ENCODE measurements at places on chromosomes 1 and 21.

DNA sequence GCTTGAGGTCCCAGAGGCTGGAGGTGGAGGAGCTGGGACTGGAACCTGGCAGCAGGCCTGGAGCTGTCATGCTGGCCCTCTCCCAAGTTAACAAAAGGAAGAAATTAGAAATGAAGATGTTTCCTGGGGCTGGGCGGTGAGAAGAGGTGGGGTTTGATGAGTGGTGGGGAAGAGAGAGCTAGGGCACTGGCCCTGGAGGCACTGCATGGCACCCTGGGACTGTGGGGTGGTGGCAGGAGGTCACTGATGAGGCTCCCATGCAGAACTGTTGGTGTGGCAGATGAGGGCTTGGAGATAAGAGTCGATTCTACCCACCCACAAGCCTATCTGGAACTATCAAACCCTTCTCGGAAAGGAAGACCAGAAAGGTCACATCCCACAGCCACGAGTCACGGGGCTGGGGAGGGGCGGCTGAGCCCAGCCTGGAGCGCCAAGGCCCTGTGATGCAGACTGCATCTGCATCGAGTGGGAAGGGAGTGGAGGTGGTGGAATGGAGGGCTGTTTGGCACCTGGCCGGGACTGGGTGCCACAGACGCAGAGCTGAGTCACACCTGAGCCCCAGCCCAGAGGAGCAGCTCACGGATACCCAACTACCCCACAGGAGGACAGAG, 29.4 kb downstream of the MRPL37 start:
- 0 out of 2 replicates have a peak, but pooled peaks cover 3% of the 10 kb centered on the region for H3K36me3 ChIP-seq
- peaks cover 1% of the 10 kb centered on the region for H3K4me1 ChIP-seq
- DNase-seq, result no peak
- no peaks in the 10 kb centered on the region for H3K27me3 ChIP-seq
- no peak overlapping the region for H3K27ac ChIP-seq

GRCh38 chr1:244049162-244050013, 1.7 kb upstream of the ZBTB18 start:
- H3K4me3 ChIP-seq, result peak overlapping the region; percentile 62
- H3K27me3 ChIP-seq, result no peaks in the 10 kb centered on the region
- no peaks in the 10 kb centered on the region for H3K4me1 ChIP-seq
- H3K27ac ChIP-seq, result no peak overlapping the region
- 0 out of 2 replicates have a peak, but pooled peaks cover under 1% of the 10 kb centered on the region for H3K36me3 ChIP-seq

DNA sequence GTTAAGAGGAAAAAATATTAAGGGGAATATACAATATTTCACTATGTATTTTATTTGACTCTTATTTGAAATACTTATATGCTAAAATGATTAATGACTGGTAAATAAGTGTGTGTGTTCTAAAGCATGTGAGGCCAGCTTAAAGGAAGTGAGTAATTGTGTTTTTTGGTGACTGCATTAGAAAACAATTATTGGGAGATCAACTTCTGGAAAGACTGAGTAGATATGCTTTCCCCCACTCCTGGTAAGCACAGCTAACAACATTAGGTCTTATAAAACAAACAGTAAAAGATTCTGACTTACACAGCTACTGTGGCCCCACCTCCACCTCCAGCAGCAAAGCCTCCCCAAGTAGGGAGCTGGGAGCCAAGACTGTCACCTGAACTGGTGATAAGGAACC, 403.0 kb downstream of the SRGAP2C start:
- H3K4me3 ChIP-seq, result no peak overlapping the region
- H3K4me1 ChIP-seq, result peaks cover 7% of the 10 kb centered on the region
- no peak overlapping the region for H3K27ac ChIP-seq
- no peaks in the 10 kb centered on the region for H3K27me3 ChIP-seq

DNA sequence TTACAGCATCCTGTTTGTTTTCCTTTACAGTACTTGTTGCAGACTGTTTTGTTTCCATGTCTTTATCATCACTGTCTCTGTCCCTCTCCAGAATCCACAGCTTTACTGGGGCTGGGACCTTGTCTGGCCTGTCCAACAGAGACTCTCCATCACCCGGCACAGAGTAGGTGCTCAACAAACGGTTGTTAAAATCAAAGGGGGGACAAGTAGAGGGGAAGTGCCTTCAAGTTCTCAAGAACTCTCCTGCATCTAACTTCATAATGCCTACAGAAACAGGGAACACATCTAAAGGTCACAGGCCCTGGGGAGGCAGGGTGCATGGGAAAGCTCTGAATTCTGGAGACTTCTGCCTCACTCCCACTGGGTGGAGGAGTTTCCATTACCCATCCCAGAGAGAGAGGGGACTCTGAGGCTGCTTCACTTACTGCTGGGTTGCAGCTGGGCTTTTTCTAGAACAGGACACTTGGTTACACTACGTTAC, 2.3 kb upstream of the ECE1 start:
- no peak overlapping the region for H3K4me3 ChIP-seq
- H3K36me3 ChIP-seq, result 0 out of 2 replicates have a peak, but pooled peaks cover 2% of the 10 kb centered on the region
- peaks cover 10% of the 10 kb centered on the region for H3K4me1 ChIP-seq
- no peak for DNase-seq
- no peaks in the 10 kb centered on the region for H3K27me3 ChIP-seq
- H3K27ac ChIP-seq, result no peak overlapping the region

- H3K36me3 ChIP-seq, result no peaks in the 10 kb centered on the region
- no peak for DNase-seq
- H3K27ac ChIP-seq, result no peak overlapping the region
- peaks cover 3% of the 10 kb centered on the region for H3K4me1 ChIP-seq
These were observed 3.5 kb upstream of the LGR6 start for GRCh38 chr1:202189918-202190715.

DNA sequence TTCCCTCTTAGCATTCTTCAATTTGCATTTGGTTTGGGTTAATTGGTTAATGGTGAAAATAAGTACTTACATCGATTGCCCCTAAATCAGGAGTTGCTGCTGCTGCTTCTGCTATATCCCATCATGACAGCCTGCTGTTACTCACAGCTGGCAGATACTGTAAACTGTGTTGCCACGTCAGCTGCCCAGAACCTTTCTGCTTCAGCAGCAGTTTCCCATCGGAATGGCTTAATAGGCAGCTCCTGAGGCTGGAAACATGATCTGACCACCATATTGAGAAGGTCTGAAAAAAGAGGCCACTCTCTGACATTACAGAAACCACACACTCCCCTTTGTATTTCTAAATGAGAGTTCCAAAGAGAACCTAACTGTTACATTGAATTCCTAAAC, 14.3 kb upstream of the SEC16B start:
- H3K36me3 ChIP-seq, result no peaks in the 10 kb centered on the region
- H3K4me3 ChIP-seq, result no peak overlapping the region
- peak; percentile 45 for DNase-seq
- no peaks in the 10 kb centered on the region for H3K27me3 ChIP-seq
- no peak overlapping the region for H3K27ac ChIP-seq

Measured in iPS DF 6.9 (cell line).